DND-41 (cell line): ENCODE measurements at places on chromosomes 4 and X.

GRCh38 chrX:65463550-65463949 is 71.0 kb downstream of the LAS1L start:
- DNase-seq, result no peak

DNA sequence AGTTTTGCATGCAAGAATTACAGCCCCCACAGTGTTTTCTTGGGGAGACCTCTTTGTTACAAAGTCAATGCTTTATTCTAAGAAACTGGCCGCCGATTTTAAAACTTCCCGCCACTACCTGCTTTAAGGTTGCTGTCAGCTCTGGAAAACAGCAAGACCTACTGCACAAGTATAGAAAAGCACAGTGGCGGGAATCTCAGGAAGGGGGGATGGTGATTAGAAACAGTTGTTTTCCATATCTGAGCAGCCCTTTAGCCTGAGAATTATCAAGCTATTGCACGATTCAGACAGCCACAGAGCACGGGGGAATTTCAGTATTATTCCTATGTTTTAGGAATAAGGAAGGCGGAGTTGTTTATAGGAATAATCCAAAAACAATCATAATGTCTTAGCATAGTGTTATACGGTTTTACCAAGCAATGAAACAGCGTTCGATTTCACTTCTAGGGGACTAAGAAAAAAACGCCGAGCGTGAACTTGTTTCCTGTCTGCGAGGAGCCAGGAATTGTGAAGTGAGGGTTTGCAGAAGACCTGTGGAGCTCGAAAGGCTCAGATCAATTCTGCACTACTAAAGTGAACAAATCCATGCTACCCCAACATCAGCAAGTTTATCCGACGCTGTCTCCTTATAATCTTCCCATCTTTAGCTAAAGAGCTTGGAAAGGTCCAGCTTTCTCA is 81.3 kb downstream of the HMGN5 start:
- no peak for DNase-seq

GRCh38 chr4:86451560-86452330 is 91.9 kb upstream of the MAPK10 start:
- no peak for DNase-seq

DNA sequence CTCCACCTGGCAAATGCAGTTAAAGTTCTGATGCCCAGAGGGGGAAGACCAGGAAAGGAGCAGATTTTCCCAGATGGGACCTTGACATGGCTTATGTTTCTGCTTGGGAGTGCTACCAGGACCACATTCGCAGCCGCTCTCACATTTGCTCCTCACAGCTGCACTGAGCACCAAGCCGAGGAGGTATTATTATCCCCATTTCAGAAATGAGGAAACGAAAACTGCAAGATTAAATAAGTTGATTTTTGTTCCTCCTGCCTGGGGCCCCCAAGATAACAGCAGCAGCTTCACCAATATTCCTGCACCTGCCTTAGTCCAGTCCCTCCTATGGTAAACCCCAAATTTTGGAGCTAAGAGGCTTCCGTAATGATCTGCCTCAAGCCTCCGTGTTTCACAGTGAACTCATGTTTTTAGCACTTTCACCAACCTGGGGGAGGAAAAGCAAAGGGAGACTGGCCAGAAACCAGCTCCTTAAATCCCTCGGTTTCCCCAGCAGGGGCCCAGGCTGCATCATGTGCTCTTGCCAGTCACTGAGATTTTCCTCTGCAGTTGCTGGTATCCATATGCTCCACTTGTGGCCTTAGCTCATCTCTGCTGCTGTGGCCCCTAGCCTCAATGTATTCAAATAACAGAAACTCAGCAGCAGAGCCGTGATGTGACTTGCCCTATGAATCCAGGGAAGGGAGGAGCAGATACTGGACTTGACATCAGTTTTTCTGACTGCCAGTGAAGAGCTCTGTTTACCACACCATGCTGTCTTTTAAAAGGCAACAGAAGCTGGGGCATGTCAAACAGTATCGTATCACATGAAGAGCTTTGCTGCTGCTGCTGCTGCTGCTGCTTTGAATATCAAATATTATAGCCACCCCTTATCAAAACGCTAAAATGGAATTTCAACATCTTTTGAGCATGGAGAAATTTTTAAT is 95.5 kb upstream of the KLHL13 start:
- no peak for DNase-seq

- no peak for DNase-seq
Measured at GRCh38 chrX:69060631-69061408, 104.4 kb downstream of the PJA1 start.

- DNase-seq, result peak; percentile 38
Measured at GRCh38 chrX:19886883-19887531, 393 bp downstream of the SH3KBP1 start.

- peak; percentile 39 for DNase-seq
Measured at GRCh38 chrX:148501386-148502066, 1.1 kb downstream of the AFF2 start.

DNA sequence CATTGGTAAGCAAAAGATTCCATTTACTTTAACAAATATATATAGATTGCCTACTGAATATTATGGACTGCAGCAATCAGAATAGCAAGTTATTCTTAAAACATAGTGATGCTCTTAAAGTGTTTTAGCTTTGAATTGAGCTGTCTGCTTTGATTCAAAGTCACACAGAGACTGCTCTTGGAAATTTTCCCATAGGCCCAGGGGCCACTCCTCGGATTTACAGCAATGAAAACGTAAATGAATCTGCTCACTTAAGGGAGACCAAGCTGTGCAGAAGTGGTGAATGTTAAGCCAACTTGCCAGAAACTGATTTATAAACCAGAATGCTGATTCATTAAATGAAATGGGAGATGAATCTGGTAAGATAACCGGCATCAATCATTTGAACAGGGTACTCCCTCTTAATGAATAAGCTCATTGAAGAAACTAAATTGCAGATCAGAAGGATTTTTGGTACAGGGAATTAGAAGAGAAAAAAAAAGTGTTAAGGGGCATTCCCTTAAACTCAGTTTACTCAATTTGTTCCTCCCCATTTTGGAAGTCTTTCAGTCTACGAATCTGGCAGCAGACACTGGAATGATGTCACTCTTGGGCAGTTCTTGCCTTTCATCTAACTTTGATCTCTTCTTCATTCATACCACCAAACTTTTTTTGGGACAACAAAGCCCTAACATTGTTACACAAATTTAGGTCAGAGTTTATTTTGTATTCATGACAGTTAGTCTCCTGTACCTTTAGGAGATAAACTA is 363.3 kb upstream of the MAGEB2 start:
- no peak for DNase-seq

- DNase-seq, result no peak
Measured at GRCh38 chr4:38692421-38692820, 28.4 kb downstream of the KLF3 start.

- DNase-seq, result no peak
Measured at GRCh38 chr4:145792429-145792828, 112.5 kb downstream of the C4orf51 start.

- DNase-seq, result no peak
Measured at GRCh38 chr4:182245541-182246215, 2.5 kb downstream of the TENM3 start.

- peak; percentile 5 for DNase-seq
Measured at GRCh38 chrX:14003028-14003427, 26.7 kb downstream of the GEMIN8 start.

- no peak for DNase-seq
Measured at GRCh38 chr4:107629318-107629717, 90.7 kb downstream of the PAPSS1 start.

DNA sequence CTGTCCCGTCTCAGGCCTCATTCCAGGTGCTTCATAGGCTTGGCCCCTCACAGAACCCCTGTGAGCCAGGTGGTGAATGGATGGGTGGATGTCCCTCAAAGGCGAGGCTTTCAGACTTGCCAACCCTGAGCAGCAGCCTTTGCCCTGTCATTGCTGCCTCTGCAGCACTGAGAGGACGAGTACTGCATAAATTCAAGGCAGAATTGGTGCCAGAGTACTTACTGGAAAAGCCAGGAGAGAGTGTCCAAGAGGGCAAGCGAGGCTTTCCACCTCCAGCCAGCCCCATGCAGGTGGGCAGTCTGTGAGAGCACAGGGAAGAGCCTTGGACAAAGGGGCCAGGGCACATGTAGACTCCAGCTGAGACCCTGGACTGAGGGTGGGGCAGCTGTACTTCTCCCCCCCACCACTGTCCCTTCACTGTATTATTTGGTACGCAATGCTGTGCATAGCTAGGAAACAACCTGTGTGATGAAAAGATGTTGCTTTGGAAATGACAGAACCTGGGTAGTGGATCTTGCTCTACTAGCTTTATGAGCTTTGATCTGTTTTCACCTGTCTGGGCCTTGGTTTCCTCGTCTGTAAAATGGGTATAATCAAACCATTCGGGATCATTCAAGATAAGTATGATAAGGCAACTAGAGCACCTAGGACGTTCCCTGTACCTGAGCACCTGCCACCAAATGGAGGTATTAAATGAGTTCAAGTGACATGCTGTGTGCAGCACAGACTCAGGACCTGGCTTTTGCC is 224.9 kb upstream of the PSAPL1 start:
- no peak for DNase-seq

DNA sequence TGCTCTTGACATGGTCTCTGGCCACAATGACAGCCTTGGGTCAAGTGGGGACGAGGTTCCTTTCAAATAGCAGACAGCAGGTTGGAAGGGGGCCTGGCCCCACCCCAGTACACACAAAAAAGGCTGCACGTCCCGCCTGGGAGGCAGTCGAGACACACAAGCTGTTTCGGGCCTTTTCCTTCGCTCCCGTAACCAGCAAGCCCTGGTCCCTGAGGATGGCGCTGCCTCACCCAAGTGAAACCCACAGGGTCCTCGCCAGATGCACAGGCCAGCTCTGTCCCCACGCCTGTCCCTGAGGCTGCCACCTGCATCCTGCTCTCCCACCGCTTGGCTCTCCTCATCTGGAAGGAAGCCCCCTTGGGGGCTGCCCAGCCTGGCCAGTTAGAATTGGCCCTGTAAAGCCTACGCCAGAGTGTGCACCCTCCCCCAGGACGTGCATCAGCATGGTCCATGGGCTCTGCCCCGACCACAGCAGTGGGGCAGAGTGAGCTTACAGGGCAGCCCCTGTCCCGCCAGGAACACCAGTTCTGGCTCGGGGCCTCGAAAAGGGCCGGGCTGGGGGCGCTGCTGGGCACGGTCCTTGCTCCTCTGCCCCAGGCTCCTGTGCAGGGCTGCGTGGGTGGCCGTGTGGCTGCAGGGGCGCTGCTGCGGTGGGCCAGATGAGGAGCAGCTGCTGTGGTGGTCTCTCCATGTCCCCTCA is 2.0 kb downstream of the CPLX1 start:
- no peak for DNase-seq

DNA sequence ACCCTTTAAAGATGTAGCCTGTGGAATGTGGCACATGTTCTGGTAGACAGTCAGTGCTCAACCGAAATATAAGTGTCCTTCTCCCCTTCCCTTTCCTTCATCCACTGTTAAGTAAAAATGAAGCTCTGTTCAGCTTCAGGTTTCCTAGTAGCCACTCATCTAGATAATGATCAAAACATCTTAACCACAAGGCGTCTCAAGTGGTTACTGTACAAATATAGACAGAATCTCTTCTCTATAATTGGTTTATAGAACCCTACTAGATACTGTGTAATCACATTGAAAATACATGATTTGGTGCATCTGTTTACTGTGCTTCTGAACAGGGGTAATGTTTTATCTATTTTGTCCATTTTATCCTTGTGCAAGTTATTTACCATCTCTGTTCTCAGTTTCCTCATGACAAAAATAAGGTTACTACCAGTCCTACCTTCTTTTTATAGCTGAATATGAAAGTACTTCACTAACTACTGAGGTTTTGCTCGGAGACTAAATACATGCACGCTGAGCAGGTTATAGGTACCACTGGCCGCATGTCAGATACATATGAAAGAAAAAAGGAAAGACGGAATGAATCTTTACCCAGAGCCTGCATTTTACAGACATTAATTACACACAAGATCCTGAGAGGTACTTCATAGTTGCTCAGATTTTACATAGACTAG is 20.3 kb upstream of the SLC25A4 start:
- no peak for DNase-seq

DNA sequence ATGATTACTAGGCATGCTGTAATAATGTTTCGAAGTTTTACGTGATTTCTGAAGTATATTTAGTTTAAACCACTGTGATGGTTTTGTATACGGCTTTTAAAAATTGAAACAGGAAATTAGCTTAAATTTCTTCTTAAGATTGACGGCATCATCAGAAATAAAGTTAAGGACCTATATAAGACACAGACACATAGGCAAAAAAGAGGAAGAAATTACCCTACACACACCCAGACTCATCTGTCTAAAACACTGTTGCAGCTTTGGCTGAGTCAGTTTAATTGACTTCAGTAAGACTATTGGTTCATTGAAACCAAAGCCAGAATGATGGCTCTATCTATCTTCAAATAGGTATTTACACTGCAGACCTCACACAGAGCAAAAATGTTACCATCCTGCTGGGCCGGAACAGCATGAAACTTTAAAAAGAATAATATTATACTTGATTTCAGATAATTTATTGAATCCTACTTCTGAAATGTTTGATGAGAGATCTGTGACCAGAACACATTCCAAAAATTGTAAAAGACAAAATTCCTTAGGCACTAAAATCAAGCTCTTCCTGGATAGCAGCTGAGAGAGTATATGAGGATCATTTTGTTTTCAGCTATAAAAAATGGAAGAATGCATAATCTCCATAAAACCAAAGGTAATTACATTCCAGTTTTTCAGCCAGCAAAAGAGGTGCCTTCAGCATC is 4.5 kb downstream of the HHIP start:
- DNase-seq, result no peak

GRCh38 chr4:155506745-155507144 is 130.0 kb upstream of the MAP9 start:
- no peak for DNase-seq

GRCh38 chrX:123186801-123187200 is 2.7 kb downstream of the GRIA3 start:
- no peak for DNase-seq

GRCh38 chrX:96538104-96538725 is 146.4 kb upstream of the DIAPH2 start:
- no peak for DNase-seq

DNA sequence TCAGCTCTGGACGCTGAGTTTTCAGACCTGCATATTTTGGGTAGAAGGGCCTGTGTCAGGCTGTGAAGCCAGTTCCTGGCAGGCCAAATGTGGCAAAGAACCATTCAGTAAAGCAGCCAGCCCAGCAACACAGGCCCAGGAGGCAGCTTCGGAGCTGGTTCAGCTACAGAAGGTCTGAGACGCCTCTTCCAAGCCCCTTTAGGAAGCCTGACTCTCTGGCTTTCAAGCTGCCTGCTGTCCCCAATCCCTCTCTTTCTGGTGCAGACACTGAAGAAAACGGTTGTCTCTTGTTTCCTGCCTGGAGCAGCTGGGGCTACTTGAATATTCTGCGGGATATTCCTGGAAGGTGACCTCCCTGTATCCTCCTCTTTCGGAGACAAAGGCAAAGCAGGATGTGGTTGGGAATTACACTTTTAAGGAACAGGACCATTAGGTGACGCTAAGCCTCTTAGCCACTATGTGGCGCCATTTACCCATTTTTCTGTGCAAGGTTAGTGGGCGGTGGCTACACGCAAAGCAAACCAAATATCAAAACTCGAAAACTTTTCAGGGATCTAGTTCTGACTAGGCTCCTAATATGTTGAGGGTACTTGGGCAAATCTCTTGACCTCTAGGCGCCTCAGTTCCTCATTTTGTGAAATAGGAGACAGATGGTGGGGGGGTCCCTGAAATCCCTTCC is 47.2 kb upstream of the LAS1L start:
- peak; percentile 69 for DNase-seq
